ENCODE measurements at places on chromosomes 13 and 19. TPM values are rescaled to one million over a fixed set of nuclear protein-coding genes. Genes with fewer than 3 reads are reported as not detected.

PRR22 gene
- 0.30 TPM for total RNA-seq

IFNL1 gene
- total RNA-seq = not detected

POGLUT2 gene
- total RNA-seq = 15.3 TPM

ZNF556 gene
- 4.6 TPM for total RNA-seq

KLHL1 gene
- total RNA-seq = 0.10 TPM

FCGBP gene
- total RNA-seq = 17.7 TPM

RABAC1 gene
- 68.0 TPM for total RNA-seq

DAND5 gene
- not detected for total RNA-seq

MADCAM1 gene
- total RNA-seq = 0.99 TPM
